ENCODE measurements at places on chromosomes 6 and 20.

GRCh38 chr6:139801571-139802321, 427.3 kb upstream of the CITED2 start:
- no peak for DNase-seq

- no peak for DNase-seq
These were observed 244.7 kb upstream of the PRND start for GRCh38 chr20:4476903-4477500.

GRCh38 chr6:133092199-133092598, 149.0 kb upstream of the EYA4 start:
- DNase-seq = no peak

DNA sequence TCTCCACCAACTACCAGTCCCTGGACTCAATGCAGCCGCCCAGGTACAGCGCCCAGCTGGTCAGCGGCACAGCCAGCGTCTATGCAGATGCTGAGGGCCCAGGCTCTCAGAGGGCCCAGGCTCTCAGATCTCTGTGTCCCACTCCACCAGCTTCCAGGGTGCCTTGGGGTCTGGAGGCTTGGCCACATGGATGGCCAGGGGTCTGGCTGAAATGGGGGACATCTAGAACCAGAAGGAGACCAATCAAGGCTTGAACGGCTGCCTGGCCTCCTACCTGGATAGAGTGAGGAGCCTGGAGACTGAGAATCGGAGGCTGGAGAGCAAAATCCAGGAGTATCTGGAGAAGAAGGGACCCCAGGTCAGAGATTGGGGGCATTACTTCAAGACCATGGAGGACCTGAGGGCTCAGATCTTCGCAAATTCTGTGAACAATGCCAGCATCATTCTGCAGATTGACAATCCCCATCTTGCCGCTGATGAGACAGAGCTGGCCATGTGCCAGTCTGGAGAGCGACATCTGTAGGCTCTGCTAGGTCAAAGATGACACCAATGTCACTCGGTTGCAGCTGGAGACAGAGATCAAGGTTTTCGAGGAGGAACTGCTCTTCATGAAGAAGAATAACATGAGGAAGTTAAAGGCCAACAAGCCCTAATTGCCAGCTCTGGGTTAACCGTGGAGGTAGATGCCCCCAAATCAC, 44.1 kb upstream of the GRM4 start:
- no peak for DNase-seq

DNA sequence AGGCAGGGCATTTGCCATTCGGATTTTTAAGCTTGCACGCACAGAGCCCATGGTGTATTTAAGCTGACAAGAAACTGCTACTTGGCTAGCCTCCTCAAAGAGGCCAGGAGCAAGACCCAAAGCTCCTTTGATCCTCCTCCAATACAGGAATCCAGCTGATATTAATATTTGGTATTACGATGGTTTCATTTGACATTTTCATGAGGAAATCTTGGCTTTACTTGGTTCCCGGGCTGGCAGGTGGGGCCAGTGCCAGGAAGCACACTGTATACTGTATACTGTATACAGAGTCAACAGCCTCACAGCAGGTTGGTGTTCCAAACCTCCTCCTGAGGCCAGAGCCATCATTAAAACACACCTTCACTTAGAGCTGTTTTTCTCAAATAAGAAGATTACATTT, 138.2 kb upstream of the ARMC2 start:
- DNase-seq = no peak

- DNase-seq = no peak
These were observed 56.7 kb downstream of the GJA10 start for GRCh38 chr6:89950879-89951391.

DNA sequence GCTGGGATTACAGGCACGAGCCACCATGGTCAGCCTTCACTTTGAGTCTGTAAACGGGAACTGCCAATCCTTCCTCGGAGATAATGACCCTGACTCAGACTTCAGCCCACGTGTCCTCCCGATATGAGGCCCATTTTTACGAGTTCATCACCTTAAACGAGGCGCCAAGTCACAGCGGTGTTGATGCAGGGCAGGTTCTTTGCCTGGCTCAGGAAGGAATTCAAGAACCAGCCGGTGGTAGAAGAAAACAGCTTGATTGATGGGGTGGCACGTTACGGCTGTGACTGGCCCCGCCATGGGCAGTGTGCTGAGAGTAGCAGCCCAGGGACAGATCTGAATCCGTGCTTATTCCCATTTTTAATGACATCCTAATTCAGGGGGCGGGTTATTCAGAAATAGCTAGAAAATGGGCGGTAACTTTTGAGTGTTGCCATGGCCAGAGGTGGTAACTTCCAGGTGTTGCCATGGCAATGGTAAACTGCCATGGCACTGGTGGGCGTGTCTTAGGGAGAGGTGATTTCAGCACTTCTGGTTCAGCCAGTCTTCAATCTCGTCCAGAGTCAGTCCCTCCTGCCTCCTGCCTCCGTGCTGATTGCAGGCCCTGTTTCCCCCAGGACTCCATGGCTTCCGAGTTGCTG, 9.1 kb upstream of the MAP1LC3A start:
- DNase-seq = no peak

DNA sequence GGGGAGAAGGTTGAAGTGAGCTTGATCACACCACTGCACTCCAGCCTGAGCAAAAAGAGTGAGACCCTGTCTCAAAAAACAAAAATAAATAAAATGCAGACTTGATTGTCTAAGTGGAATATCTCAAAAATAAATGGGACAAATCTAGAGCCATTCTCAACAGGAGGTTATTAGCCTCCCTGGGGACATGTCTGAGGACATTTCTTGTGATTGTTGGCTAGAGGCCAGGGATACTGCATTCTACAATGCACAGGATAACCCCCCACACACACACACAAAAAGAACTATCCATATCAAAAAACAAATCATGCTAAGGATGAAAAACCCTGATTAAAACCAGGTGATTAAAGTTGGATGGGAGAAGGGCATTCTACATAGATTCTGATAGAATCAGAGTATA, 37.5 kb downstream of the FAM217A start:
- DNase-seq = no peak

GRCh38 chr20:56411759-56412472, at the start of gene CASS4:
Gene CASS4, plus strand, starts transcription at chr20:56412260. Its CDS starts 199 bp downstream, at chr20:56412459.
- no peak for DNase-seq

- DNase-seq = no peak
These were observed 28.8 kb upstream of the HIVEP1 start for GRCh38 chr6:11983306-11983705.

DNA sequence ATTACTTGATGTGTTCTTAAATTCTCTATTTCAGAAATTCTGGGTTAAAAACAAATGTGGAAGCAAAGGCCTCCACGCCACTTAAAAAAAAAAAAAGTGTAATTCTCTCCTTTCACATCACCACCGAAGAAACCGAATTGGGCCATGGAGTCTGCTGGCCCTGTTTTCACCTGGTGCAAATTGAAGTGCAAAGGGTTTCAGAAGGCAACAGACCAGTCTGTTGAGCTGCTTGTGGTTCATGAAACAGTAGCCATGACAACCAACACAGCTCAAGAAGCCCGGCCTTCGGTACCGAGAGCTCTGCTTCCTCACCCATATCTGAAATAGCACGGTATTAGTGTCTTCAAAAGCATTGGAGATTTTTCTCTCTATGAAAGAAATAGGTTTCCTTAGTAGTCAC, 63.1 kb downstream of the GMPR start:
- no peak for DNase-seq

DNA sequence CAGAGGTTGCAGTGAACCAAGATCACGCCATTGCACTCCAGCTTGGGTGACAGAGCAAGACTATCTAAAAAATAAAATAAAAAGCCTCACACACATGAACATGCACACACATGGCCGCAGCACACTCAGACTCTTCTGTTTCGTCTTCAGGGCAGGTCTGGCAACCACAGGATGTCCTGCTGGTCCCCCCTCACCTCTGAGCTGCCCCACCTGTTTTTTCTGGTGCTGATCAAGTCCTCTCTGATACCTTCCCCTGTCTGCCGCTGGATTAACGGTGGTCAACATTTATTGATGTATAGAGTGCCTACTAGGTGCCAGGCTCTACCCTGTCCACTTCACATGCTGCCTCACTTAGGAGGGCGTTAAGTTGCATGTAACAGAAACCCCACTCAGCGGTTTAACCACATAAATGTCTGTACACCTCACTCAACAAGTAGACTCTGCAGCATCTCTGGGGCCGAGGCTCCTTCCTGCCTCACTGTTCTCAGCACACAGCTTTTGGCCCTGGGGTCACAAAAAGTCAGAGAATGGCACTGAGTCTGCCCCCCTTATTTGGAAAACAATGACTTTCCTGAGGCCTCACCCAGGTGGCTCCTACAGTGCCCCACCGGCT, 4.5 kb upstream of the AP5S1 start:
- no peak for DNase-seq

- DNase-seq = no peak
These were observed 49.2 kb upstream of the MAP7 start for GRCh38 chr6:136599329-136600011.

GRCh38 chr6:132471787-132472186, 41.1 kb downstream of the STX7 start:
- no peak for DNase-seq

GRCh38 chr6:14674458-14674857, 556.9 kb downstream of the CD83 start:
- no peak for DNase-seq

DNA sequence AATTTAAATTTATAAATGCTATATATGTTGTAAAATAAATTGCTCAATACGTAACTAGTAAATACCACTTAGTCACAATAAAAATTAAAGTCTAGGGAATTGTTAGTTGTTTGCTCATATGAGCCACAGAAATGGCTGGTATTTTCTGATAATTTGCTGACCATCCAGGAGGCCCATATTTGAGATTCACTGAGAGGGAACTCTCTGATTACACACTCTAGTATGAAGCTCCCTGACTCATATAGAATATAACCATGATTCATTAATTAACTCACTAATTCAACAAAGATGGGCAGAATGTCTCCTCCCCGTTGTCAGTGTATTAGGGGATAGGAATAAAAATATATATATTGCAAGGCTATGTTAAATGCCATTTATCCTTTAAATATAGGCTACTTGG, 46.6 kb upstream of the TMEM30A start:
- DNase-seq = no peak

DNA sequence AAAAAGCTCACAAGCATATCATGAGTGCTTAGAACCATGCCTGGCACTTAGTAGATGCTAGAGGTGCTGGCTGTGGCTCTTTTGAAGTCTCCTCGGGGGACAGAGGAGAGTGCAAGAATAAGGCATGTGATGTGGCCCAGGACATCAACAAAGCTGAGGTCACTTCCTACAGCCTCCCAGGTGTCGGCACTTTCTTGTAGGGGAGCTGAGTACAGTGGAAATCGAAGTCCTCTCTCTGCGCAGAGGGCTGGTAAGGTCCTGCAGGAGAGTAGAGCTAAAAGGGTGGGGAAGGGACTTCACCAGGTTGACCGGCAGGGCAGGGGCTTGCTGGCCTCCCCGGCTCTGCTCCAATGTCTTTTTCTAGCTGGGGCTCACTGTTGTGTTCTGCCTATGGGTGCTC, 11.2 kb downstream of the SLC13A3 start:
- no peak for DNase-seq

DNA sequence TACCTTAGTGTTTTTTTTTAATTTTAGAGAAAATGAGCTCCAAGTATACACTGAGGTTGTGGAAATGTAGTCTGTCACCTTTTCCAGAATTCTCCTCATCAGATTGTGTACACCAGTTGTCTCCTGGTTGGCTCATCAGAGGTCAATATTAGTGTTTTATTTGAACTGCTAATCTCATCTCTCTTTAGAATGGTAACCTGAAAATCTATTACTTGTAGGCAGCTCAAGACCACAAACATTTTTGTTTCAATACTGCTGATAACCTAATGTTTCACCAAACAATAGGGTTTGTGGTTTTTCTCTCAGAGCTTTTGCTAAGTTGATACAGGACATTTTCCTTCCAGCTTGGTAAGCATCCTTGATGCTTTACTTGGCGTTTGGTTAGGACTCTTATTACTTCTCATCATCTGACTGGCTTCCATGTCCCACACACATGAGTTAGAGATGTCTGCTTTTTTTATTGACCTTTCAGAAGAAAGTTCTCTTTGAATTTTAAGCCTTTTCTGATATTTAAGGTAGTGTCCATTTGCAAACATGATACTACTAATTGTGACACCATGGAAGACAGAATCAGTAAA, 15.1 kb downstream of the ADGRG6 start:
- no peak for DNase-seq

DNA sequence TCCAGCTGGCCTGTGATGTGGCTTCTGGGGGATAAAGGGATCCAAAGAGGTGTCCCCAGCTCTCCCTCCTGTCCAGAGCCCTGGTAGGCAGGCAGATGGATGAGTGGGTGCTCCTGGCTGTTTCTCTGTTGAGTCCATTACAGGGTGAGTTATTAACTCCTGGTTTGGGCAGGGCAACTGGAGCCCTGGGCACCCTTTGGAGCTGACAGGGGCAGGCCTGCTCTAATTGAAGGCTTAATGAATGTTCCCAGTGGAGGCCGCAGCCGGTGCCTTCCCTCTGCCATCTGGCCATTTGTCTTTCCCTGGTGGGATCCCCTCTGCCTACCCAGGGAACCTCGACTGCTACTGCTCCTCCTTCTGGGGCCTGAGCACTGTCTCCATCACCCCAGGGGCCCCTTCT, 44.7 kb upstream of the MLN start:
- no peak for DNase-seq

DNA sequence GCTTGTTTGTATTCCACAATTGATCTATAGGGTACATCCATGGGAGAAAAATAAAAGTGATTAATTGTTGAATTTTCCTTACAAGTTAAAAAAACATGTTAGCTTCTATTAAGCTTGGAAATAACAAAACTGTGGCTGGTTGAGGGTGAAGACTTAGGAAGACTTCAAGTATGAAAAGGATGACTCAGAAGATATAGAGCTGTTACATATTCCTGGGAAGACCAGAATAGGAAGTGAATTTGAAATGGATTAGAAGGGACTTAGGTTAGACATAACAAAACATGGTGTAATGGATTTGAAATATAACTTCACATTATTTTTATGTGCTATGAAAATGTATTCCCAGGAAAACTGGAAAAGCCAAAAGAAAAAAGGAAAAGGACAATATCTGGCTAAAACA, 732.2 kb downstream of the HDGFL1 start:
- no peak for DNase-seq

- no peak for DNase-seq
These were observed 15.0 kb downstream of the EXOC2 start for GRCh38 chr6:677919-678318.

- no peak for DNase-seq
These were observed 594 bp upstream of the CDKN1A start for GRCh38 chr6:36677753-36678487.

DNA sequence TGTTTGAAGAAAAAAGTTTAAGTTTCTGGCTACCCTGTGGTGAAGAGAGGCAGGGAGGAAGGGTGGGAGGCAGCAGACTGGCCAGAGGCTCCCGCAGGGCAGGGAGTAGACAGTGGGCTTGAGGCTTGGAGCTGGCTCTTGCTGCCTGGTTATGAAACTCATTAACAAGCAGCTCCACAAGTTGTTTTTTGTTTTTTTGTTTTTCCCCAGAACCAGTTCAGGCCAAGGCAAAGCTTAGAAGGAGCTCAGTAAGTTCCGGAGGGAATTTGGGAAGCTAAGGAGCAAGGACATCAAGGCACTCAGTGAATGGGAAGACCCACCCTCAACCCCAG, 4.0 kb downstream of the DLL1 start:
- DNase-seq = no peak

GRCh38 chr6:82761674-82762345, 303.8 kb downstream of the UBE3D start:
- no peak for DNase-seq

GRCh38 chr6:90982051-90982450, 395.2 kb upstream of the MAP3K7 start:
- no peak for DNase-seq

GRCh38 chr6:52210227-52210626, 24.1 kb downstream of the IL17A start:
- no peak for DNase-seq
